ENCODE measurements at places on chromosomes 12 and 14.

DNA sequence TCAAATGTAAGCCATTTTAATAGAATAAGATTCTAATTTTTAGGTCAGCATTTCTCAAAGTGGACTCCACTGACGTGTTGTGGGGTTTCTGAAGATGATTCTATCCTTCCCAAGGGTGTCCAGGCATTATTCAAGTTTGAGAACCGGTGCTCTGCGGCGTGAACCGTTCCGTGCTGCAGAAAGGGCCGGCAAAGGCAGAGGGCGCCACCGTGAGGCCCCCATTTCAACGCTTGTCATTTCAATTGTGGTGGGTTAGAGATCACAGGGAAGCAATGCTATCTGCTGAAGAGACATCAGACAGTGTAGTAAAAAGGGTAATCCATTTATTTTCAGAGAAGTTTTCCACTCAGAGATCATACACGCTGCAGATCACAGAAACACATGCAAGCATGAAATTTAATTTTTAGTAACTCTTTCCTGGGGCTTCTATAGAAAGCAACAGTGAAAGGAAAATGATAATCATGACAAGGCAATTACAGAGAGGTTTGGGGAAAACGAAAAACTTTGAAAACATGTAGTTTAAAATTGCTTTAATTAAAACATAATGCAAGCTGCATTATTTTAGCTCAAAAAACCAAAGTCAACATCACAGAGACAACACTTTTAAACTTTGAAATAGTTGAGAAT, 201.7 kb downstream of the EXOC5 start:
- DNase-seq, result peak; percentile 2

- DNase-seq, result no peak
These were observed 429.1 kb downstream of the RAD51B start for GRCh38 chr14:68248481-68249255.

DNA sequence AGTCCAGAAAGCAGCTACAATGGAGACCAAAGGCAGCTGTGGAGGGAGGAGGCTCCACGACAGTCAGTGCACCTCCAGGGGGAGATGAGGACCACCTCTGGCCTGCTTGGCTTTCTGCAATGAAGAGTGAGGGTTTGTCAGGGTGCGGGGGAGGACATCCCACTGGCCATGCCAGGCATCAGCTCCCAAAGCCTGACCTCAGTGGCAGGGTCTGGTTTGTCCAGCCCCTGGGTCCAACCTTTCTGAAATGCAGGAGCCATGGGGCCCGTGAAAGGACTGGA, 35.2 kb downstream of the SLC6A12 start:
- DNase-seq, result no peak

- DNase-seq, result no peak
These were observed 259.0 kb downstream of the CCDC59 start for GRCh38 chr12:82099216-82099615.

- DNase-seq, result peak; percentile 20
These were observed 154.4 kb downstream of the KCNK10 start for GRCh38 chr14:88168498-88169165.

GRCh38 chr12:74105434-74105833, 432.2 kb upstream of the ATXN7L3B start:
- DNase-seq, result no peak

- no peak for DNase-seq
These were observed 125.8 kb downstream of the VRK1 start for GRCh38 chr14:96922986-96923385.

DNA sequence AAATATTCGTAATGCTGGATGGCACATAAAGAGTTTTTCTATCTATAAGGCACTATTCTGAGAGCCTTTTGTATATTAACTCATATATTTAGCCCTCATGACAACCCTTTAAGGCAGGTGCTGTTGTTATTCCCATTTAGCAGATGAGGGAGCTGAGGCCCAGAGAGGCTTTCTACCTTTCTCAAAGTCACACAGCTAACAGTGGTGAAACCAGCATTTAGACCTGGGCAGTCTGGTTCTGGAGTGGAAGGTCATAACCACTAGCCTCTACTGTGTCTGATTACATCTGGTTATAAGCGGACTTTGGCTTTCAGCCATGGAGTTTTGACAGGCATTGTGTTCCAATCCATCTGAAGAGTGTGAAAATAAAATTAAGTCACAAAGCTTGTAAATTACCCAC, 41.2 kb upstream of the HDAC7 start:
- DNase-seq, result no peak

- DNase-seq, result no peak
These were observed 108.4 kb downstream of the EMP1 start for GRCh38 chr12:13304924-13305323.

DNA sequence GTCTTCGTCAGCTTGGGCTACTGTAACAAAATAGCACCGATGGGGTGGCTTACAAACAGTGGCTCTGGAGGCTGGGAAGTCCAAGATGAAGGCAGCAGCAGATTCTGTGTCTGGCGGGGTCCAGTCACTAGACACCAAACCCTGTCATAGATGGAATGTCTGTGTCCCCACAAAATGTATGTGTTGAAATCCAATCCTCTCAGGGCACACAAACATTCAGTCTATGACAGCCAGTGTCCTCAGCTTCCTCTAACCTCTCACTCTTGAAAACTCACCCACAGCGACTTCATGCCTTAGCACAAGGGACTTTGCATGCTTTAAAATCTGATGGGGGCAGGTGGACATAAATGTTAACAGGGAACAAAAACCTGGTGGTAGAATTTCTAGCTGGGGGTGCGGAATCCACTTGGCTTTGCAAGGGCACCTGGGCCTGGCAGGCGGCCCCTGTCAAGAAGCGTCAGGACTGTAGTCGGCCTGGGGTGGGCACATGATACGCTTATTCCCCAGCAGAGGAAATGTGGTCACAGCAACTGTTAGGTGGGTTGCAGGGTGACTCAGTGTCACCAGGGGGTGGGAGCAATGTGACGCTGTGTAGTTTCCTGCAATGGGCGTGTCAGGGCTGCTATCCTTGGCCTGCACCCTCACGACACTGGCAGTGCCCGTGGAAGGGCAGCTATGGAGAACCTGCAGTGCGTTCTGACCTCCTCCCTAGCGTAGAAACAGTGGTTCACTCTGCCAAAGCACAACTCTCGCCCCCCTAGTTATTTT, 17.7 kb downstream of the RIN3 start:
- DNase-seq, result no peak

DNA sequence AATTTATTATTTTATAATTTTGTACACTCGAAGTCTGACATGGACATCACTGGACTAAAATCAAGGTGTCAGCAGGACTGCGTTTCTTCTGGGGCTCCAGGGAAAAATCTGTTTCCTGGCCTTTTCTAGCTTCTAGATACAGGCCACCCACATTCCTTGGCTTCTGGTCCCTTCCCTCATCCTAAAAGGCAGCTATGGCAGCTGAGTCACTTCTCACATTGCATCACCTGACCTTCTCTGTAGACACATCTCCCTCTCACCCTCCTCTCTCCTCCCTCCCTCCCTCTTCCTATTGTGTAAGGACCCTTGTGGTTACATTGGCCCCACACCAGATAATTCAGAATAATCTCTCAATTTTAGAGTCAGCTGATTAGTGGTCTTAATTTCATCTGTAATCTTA, 92.4 kb downstream of the RPS6KA5 start:
- DNase-seq, result no peak

- DNase-seq, result no peak
These were observed 845 bp downstream of the TMEM132C start for GRCh38 chr12:128267651-128268378.

DNA sequence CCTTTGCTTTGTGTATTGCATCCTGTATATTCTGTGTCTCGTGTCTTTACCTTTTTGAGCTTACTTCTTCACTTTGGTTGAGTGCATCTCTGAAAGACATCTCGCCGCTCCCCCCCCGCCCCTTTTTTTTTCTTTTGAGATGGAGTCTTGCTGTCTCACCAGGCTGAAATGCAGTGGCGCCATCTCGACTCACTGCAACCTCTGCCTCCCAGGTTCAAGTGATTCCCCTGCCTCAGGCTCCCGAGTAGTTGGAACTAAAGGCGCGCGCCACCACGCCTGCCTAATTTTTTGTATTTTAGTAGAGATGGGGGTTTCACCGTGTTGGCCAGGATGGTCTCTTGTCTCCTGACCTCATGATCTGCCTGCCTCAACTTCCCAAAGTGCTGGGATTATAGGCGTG, 49.9 kb downstream of the DIP2B start:
- no peak for DNase-seq

DNA sequence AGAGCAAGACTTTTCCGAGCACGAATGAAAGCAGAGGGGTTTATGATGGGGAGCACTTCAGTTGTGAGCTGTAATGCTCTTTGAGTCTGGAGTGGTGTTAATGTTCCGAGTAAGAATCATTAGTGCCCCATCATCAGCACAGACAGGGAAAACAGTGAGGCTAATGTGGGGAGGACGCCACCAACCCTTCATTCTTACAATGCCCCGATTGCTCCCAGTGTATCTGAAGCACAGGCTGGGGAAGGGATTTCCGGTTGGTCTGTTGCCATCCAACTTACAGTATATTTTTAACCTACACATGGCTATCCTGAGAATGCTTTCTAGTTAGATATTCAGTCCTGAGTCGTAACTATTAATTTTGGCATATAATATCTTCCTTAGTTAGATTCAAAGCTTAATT, 141.6 kb downstream of the APAF1 start:
- DNase-seq, result no peak

GRCh38 chr14:67395876-67396189, 16.1 kb downstream of the PLEK2 start:
- DNase-seq, result no peak

GRCh38 chr12:29782285-29782870, 1.4 kb downstream of the TMTC1 start:
- no peak for DNase-seq

- DNase-seq, result no peak
These were observed 731.9 kb upstream of the FBXO33 start for GRCh38 chr14:40164083-40164482.

DNA sequence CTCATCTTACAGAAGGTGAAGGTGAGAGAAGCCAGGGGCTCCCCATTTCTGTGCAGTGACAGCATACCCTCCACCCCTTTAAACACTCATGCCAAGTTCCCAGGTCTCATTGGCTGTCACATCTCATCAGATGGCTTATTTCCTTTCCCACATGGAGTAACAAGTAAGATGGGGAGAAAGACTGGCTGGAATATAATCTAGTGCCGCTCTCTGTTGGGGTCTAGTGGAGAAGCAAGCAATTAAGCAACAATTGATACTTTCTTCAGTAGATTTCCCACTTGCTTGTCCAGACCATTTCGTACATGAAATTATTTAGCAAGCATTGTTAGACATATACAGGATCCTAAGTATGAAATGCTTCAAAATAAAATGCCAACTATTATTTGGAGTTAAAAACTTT, 92.2 kb downstream of the SLC5A8 start:
- DNase-seq, result no peak

DNA sequence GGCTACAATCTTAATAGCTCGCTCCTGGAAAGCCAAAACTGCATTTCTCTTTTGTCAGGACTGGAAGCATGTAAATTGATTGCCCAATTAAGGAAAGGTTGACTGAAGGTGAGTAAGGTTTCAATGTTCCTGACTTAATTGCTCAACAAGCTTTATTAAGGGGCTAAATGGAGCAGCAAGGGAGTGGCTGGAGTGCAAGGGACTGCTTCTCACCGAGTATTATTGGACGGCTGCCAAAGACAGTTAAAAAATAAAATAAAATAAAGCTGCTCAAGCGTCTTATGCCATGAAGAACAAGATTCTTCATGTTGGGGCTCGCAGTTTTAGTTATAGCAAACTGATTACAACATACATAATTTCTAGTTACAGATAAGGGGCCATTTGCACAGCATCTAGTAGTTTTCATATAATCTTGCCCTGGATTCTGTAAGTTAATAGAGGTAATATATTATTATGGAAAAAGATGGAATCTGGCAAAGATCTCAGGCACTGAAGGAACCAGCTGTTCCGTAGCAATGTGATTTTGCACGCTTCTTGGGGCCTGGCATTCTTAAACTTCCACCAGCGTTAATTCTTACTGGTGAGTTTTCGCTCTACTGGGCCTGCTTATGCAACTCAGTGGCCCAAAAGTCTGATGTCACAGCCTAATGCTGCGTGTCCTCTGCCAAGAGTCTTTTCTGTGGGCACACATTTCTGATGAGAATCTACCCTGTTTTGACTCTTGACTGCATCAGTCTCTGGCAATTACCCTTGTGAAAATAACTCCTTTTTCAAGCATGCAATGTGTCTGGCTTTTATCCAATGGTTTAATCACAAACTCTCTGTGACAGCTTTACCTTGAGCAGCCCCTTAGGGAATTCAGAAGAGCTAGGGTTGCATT, 108.5 kb downstream of the SLC38A1 start:
- DNase-seq, result no peak

- DNase-seq, result no peak
These were observed 99.0 kb downstream of the LIN7A start for GRCh38 chr12:80838708-80839107.

DNA sequence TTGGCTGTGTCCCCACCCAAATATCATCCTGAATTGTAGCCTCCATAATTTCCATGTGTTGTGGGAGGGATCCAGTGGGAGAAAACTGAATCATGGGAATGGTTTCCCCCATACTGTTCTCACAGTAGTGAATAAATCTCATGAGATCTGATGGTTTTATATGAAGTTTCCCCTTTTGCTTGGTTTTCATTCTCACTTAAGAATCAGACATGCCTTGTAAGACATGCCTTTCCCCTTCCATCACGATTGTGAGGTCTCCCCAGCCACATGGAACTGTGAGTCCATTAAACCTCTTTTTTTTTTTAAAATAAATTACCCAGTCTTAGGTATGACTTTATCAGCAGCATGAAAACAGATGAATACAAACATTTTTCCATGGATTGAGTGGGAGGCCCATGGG, 652.9 kb downstream of the ETNK1 start:
- DNase-seq, result no peak

GRCh38 chr12:2769866-2770533, 24.8 kb upstream of the FKBP4 start:
- DNase-seq, result no peak

- no peak for DNase-seq
These were observed 27.8 kb downstream of the MUCL1 start for GRCh38 chr12:54882079-54882478.

- no peak for DNase-seq
These were observed 72.2 kb downstream of the VCPKMT start for GRCh38 chr14:50044042-50044651.

DNA sequence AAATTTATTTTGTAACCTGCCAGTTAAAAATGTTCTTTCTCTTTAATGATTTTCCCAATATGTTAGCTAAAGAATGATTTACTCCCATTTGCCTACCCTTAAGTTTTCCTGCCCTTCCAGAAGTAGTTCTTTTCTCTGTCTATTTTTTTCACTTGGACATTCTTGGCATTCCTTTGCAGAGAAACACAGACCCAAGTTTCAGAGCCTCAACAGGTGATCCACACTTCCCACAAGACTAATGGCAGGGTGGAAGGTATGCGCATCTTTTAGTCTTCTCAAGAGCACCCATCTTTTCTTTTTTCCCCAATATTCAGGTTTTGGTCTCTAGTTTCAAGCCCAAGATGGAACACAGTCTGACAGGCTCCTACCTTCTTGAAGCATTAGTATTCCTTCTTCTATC, 420.7 kb downstream of the ADAMTS20 start:
- no peak for DNase-seq

Measured in Panc1 (cell line).